ENCODE measurements at places on chromosomes 7 and 10.
A peak's percentile ranks its signal among the peaks of the same experiment; 100 is the strongest.

DNA sequence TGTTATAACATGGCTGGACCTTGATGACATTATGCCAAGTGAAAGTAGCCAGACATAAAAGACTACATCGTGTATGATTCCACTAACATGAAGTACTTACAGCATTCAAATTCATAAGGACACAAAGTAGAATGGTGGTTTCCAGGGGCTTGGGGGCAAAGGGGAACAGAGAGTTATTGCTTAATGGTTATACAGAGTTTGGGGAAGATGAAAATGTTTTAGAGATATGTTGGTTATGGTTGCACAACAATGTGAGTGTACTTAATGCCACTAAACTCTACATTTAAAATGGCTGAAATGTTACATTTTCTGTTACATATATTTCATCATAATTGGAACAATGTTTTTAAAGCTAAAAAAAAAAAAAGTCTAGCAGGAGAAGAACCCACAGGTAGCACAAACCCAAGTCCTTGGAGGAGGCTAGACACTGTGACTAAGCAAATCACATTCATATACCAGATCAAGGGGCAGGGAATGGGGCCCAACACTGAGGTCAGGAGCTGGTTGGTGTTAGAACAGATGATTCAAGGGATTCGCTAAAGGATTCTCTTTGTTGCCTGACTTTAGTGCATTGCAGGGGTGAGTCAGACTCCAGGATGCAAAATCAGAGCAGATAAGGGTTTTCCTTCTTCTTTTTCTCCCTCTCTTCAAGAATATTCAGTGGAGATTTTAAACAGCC is 25.1 kb upstream of the AOAH start:
- no peak for DNase-seq

- no peak for DNase-seq
These were observed 178.4 kb downstream of the SH3PXD2A start for GRCh38 chr10:103676851-103677417.

DNA sequence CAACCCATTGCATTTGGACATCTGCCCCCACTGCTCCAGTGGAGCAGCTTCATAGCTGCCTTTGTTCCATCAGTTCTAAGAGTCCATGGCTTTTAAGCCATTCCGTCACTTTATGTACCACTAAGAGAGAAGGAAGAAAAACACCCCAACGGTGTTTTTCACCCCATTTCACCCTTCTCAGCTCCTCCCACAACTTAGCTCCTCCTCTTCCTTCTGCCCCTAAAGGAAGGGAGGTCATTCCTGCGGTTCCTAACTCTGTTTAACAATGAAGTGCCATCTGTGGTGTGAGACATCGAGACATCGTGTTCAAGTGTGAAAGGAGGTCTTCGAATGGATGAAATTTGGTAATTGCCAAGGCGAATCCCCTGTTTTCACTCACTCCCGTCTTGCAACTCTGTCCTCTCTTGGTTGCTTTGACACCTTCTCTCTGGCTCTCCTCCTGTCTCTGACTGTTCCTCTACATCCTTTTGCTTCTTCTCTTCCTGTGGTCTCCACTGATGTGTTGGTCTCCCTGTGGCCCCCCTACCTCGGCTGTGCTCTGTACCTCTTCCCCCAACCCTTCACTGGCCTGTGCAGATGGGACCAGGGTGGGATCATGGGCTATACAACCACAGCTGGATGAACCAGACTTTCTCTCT is 23.0 kb downstream of the SMKR1 start:
- no peak for DNase-seq

DNA sequence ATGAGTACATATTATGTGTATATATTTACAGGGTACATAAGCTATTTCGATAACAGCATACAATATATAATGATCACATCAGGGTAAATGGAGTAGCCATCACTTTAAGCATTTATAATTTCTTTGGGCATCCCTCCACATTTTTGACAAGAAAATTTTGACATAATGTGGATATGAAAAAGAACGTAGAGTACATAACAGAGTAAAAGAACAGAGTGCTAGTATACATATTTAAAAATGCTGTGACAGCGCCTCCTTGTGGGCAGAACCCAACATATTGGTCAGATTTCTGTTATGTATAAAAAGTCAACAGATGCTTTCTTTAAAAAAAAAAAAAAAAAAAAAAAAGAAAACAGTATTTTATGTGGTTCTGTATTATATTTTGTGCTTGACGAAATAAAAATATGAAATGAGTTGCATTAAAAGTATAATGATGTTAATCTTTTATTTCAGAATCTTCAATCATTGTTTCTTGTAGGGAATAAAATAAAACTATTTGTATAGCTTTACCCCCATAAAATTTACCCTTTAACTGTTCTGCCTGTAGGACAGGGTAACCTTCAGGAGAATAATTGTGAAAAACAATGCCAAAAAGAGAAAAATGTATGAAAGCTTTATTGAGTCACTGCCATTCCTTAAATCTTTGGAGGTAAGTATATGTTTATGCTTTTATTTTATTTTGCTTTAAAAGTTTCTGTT is 18.3 kb upstream of the HBP1 start:
- peak; percentile 58 for DNase-seq

DNA sequence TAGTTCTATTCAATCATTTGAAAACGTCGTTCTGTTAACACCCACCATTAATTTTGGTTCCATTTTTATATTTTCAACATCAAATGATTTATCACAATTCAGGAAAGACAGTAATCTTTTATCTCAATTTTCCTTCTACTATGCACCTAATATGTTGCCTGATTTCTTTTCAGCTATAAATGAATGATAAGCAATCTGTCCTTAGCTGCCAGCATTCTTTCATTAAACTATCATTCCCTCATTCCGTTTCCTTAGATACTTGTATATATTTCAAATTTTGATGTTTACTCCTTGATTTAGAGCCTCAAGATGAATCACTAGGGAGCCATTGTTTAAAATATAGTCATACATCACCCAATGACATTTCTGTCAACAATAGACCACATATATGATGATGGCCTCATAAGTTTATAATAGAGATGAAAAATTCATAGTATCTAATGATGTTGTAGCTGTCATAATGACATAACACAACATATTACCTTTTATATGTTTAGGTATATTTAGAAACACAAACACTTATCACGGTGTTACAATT is 661.7 kb downstream of the IPMK start:
- DNase-seq, result no peak

DNA sequence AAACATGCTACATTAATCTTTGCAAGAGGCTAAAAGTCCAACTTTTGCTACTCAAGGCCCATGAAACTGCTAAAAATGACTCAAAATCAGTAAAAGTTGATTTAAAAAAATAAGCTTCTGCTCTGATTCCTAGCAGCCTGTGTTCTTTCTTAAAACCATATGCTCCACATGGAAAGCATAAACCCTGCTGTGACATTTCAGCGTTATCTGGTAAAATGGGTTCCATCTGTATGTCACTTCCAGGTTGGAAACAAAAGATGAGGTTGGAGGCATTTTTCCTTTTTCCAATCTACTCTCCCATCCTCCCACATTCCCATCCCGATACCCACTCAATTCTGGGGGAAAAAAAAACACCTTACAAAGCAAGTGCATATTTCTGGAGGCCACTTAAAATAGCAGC is 439.5 kb downstream of the NEBL start:
- DNase-seq, result no peak

DNA sequence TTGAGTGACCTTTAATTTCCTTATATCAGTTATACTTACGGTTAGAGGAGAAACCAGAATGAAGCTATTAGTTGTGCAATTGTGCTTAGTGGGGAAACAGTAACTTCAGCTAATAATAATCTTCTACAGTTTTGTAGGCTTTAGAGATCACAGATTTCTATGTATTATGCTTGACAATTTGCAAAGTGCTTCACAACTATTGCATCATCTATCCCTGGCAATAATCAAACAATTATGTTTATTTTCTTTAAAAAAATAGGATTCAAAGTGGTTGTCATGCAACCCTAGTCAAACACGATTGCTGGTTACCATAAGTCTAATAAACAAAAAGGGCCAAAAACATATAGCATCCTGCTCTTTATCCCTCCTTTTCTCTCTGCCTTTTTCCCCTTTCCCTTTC is 530.3 kb downstream of the NXPH1 start:
- no peak for DNase-seq

GRCh38 chr10:122306744-122307143 is 35.6 kb downstream of the BTBD16 start:
- no peak for DNase-seq

- DNase-seq, result no peak
These were observed 162.8 kb upstream of the CSTF2T start for GRCh38 chr10:51862149-51862548.

GRCh38 chr7:38928506-38928905 is 19.5 kb upstream of the VPS41 start:
- DNase-seq, result no peak

- no peak for DNase-seq
These were observed 414.3 kb downstream of the ADRA2A start for GRCh38 chr10:111491154-111491553.

GRCh38 chr10:80599424-80599847 is 61.7 kb downstream of the SH2D4B start:
- peak; percentile 18 for DNase-seq

- DNase-seq, result no peak
These were observed 2.3 kb downstream of the DNTT start for GRCh38 chr10:96306516-96306915.

DNA sequence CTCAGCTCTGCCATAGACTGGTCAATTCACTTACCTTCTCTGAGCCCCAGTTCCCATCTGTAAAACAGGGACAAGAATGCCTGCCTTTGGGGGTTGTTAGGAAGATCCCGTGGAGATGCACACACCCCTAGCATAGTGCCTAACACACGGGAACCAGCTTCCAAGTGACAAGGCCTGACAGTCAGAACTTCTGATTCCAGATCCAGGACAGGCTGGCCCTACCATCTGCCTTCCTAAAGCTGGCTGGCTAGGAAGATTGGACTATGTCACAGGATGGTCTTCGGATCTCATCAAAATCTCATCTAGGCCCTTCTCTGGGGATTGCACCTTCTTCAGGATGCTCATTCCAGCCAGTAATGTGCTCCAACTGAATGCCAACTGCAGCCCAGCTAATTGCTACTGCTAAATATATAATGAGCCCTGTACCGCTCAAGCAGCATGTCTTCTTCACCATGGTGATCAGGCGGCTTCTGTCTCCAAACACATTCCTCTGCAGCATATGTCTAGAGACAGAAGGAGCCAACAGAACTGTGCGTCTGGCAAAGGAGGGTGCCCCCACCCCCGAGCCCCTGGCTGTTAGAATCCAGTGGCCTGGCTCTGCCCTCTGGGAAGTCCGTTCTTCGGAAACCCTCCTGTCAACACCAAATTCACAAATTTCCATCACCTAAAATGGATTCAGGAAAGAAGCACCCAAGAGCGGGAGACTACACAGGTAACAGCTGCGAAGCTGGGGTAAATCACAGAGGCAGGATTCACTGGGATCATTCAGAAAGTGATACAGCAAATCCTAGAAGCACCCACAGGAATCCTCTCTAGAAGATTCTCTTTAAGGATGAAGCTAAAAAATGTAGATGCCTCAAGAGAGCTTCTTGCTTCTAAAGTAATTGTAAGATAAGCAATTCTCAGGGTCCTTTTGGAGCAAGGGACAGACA is 142.1 kb upstream of the EEPD1 start:
- no peak for DNase-seq

GRCh38 chr10:90871279-90871765 is 452 bp upstream of the RPP30 start:
- DNase-seq, result no peak

DNA sequence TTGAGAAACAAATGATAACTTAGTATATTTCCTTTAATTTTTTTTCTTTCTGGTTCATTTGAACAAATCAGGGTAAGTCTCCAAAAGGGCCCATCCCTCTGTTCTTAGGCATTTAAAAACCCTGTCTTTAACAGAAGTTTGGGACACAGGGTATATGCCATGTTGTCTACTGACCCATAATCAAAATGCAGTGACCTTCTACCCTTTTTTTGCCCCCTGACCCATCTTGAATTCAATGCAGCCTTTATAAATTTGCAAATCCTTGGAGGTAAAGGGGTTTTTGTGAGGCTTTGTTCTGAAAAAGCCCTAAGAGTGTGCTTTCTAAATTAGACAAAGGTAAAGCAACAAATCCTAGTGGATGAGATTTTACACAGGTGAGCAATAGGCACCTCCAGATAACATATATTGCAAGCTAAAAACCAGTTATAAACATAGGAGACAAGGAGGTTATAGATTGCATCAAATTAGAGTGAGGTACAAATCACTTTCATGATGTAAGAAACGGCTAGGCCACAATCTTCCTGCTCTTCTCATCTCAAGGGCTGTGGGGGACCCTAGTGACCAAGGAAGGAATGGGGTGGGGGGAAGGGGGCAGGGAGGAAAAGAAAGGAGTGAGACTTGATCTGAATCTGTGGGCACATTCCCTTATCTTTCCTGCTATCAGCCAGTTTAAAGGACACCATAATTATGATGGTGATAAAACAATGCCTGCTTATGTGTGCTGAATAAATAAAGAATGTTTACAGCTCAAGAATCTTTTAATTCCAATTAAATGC is 2.7 kb downstream of the SKIDA1 start:
- DNase-seq, result no peak

DNA sequence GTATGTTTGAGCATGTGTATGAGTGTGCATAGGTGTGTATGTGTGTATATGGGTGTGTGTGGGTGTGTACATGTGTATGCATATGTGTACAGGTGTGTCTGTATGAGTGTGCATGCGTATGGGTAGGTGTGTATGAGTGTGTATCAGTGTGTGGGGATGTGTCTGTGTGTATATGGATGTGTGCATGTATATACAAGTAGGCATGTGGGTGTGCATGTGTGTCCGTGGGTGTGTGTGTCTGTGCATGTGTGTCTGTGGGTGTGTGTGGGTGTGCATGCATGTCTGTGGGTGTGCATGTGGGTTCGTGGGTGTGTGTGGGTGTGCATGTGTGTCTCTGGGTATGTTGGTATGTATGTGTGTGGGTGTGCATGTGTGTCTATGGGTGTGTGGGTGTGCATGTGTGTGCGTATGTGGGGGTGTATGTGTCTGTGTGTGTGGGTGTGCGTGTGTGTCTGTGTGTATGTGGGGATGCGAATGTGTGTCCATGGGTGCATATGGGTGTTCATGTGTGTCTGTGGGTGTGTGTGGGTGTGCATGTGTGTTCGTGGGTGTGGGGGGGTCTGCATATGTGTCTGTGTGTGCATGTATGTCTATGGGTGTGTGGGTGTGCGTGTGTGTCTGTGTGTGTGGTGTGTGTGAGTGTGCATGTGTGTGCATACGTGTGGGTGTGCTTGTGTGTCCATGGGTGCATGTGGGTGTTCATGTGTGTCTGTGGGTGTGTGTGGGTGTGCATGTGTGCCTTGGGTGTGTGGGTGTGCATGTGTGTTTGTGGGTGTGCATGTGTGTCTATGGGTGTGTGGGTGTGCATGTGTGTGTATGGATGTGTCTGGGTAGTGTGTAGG is 20.6 kb downstream of the EMX2 start:
- no peak for DNase-seq

DNA sequence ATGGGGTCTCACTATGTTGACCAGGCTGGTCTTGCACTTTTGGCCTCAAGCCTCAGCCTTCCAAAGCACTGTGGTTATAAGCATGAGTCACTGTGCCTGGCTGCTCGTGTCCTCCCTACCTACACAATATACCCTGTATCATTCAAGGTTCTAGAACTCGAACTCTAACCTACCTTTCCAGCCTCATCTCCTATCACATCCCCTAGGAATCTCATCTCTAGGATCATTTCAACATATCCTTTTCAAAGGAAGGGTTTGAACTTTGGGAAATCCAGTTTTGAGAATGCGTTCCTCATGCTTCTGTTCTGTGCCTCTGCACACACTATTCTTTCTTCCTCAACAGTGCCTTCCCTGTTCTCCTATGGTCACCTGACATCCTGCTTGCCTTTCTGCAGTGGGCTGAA is 87.8 kb upstream of the RHEB start:
- no peak for DNase-seq
